Activated CD4-positive, CD25-positive, alpha-beta regulatory T cell treated with anti-CD3 and anti-CD28 coated beads, Interleukin-2, amount 50 U/mL, for 16 hours (primary cell): ENCODE measurements at places on chromosomes 4 and X.

GRCh38 chr4:32631831-32632230, 1911.7 kb downstream of the PCDH7 start:
- no peak for DNase-seq

DNA sequence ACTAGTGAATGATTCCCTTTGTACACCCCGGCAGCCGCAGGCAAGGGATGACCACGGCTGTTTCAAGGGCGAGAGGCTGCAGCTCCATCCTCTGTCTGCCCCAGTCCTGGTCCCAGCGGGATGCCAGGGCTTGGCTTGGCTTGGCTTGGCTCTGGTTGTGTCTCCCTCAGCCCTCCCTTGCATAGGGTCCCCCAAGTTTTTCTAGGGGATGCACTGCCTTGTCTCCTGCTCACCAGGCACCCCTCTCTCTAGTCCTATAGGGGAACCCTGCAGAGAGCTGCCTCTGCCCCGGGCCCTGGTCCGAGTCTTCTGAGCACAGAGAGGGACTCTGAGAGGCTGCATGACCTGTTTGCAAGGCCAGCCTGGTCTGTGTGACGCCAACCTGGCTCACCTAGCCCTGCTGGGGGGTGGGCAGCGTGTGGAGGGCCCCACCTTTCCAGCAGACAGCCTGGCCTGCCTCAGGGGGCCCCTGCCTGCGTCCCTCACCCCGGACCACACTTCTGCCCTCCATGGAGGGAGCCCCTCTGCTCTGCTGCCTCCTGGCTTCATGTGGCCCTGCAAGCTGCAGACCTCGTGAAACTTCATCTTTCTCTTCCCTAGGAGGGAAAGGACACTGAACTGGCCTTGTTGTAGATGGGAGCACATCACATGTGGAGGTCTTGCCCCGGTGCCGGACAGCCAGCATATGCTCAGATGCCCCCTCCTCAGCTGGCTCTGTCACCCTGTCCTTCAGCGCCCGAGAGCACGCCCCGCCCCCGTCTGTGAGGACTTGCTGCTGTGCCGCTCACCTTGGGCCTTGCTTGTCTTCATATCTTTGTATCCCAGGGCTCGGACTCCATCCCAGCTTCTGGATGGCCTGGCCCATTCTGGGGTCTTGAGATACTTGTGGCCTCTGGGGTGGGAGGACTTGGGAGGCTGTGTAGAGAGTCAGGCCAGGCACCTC, 16.4 kb downstream of the SORCS2 start:
- DNase-seq = no peak

DNA sequence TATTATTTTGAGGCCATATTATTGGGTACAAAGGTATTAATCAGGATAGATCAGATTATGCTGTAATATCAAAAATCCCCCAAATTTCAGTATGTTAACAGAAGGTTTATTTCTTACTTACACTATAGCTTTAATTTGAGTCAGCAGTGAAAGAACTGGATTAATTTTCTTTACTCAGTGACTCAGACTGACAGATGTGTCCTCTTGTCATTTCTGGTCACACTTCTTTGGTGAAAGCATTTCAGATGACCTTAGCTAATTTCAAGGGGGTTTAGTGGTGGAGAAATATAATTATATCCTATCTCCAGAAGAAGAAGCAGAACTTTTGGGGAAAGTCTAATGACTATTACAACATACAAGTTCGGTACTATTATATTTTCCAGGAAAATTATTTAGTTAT, 12.4 kb downstream of the DDIT4L start:
- no peak for DNase-seq

GRCh38 chr4:188275686-188276085, 136.4 kb downstream of the TRIML1 start:
- DNase-seq = no peak

GRCh38 chrX:16516232-16516876, 133.6 kb upstream of the S100G start:
- DNase-seq = no peak

- no peak for DNase-seq
These were observed 119.1 kb upstream of the CPEB2 start for GRCh38 chr4:14883166-14883565.

DNA sequence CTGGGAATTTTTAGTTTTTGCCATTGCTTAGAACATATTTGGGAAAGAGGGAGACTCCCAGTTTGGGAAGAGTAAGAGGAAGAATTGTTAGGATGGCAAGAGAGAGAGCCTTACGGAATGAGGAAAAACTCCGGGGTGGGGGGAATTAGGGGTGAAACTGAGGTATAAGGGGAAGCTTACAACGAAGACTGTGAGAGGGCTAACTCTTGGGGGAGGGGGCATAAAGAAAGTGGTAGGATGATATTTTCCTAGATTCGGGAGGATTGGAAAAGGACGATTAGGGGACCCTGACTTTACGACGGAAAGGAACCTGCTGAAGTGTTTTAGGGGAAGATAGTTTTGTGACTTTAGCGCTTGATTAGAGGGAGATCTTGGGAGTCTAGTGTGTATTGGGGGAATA, 86.2 kb upstream of the HPRT1 start:
- no peak for DNase-seq

GRCh38 chr4:128757712-128758111, 51.8 kb upstream of the JADE1 start:
- DNase-seq = no peak

- DNase-seq = no peak
These were observed 136.4 kb upstream of the FAM9C start for GRCh38 chrX:13180807-13181206.

DNA sequence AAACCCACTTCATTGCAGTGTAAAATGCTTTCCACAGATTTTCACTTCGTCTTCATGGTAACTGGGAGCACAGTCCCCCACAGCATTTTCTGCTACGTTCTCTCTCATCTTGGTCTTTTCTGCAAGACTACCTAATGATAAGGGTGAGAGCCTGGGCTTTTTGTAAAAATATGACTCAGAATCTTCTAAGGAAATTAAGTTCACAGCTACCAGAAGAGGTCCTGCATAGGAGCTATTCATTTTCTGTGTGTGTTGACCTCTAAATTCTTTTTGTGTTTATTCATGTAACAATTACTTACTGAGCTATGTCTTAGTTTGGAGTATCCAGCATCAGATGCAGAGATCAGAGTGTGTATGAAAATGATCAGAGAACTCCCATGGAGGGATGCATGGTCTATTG, 192.2 kb downstream of the CPEB2 start:
- no peak for DNase-seq

DNA sequence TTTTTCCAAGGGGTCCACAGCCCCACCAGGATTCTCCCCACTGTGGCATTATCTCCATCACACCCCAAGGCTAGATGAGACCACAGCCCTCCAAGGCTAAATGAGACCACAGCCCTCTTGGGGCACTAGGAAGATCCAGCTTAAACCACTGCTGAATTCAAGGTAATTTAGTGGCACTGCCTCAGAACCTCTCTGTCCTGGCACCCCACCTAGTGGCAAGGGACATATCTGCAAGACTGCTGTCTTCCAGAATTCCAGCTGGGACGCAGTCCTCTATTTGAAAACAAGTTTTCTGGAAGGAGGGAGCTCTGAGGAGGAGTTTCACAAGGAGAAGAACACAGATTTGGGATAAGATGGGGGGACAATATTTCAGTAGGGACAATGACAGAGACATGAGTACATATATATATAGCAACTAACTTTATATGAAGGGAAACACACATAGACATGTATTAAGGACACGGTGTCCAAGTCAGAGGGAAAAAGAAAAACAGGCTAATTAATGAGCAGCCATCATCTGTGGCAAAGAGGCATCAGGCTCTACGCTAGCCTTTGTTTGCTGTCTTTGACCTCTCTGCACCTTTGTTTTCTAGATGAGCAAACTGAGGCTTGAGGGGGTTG, 9.3 kb downstream of the CETN2 start:
- no peak for DNase-seq

DNA sequence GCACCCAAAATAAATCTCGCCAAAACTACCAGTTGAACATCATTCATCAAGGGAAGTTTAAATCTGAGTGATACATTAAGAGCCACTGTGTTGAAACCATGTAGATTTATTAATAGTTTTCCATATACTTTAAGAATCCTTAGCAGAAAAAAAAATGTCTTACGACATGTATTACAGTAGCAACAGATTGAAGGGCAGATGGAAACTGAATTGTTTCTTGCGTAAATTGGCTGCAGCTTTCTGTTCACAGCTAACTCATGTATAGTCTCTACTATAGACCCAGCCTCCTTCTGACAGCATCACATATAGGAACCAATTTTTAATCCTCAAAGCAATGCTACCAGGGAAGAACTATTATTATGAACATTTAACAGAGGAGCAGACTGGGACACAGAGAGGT, 195.2 kb upstream of the PUDP start:
- DNase-seq = no peak

GRCh38 chr4:173247321-173247720, 78.7 kb downstream of the GALNT7 start:
- no peak for DNase-seq

GRCh38 chr4:25863831-25864418, 1.1 kb upstream of the SEL1L3 start:
- no peak for DNase-seq

- no peak for DNase-seq
These were observed 5.8 kb upstream of the TMEM31 start for GRCh38 chrX:103704863-103705262.

DNA sequence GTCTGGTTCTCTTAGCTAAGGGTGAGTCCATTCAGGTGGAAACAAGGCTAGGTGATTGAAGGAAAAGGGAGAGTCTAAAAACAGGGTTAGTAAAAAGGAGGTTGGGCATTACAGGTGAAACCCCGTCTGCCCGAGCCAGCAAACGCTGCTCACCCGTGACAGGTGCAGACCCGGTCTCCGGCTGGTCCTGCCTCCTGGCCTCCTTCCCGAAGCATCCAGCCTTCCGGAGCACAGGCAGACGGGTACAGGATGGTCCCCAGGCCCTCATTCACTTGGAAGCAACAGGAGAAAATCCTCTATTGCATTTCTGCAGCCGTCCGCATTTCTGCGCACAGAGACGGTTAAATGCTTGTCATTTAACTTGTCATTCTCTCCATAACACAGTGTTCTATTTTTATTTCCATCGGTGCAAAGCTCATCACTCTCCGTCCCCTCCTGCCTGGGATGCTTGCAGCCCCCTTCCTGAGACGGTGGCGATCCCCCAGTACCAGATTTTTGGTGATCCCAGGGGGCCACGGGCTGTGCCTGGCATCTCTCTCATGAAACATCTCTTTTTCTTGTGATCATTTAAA, 90.8 kb upstream of the PPP2R3B start:
- DNase-seq = no peak

DNA sequence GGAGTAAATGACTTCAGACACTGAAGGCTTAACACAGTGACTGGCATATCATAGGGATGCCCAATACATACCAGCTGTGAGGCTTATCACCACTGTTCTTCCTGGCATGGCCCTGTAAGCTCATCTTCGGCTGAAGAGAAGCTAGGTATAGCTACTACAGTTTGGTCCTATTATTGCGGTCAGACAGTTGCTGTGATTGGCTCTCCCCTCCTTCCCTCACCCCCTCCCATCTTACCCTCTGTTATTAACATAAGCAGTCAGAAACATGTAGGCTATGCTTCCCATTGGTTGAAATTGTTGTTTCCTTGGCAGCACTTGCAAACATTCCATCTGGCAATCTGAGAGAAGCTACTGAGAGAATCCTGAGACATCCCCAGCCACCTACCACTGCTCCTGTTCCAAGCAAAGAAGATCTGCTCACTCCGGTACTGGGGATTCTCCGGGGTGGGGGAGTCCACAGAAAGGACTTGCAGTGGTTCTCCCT, at the start of gene AKAP14:
Gene AKAP14, plus strand, starts transcription at position 51 of the 484 bp plus-strand sequence. CDS start 7,331 bp downstream, outside the sequence.
- DNase-seq = no peak

GRCh38 chrX:154458954-154459778, 1.1 kb downstream of the PLXNA3 start:
- no peak for DNase-seq

DNA sequence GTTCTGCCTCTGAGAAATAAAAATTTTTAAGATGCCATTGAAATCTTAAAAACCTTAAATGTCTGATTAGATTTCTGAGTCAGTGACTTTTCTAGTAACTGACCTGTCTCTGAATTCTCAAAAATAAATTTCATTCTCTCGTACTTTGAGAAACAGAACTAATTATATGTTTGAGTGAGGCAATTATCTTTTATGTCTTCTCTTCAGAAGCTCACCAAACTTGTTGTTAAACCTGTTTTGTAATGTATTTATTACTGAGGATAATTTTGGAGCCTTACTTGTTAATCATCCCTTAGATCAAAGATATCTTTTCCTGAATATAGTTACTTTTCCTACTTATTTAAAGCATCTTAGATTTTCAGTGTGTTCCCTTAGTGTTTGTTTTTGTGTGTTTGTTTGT, 64.5 kb upstream of the MMAA start:
- DNase-seq = no peak

- no peak for DNase-seq
These were observed 272.5 kb upstream of the TRAM1L1 start for GRCh38 chr4:117357866-117358265.

- DNase-seq = no peak
These were observed 61.7 kb downstream of the GPR82 start for GRCh38 chrX:41785685-41786084.

DNA sequence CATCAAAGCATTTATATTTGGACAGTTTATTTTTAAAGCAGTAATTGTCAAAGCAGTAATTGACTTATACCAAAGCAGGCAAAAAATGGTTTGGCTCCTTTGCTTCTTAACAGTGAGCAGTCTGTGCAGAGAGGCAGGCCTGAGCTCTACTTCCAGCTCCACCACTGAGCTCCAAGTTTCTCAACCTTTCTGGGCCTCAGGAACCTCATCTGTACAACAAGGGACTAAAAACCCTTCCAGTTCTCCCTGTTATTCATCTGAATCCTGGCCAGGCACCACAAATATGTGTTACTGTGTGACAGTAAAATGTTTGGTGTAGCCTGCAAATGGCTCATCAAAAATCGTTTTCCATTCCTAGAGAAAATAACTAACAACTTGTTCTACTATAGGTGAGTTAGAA, 88.7 kb upstream of the TTC29 start:
- DNase-seq = no peak

DNA sequence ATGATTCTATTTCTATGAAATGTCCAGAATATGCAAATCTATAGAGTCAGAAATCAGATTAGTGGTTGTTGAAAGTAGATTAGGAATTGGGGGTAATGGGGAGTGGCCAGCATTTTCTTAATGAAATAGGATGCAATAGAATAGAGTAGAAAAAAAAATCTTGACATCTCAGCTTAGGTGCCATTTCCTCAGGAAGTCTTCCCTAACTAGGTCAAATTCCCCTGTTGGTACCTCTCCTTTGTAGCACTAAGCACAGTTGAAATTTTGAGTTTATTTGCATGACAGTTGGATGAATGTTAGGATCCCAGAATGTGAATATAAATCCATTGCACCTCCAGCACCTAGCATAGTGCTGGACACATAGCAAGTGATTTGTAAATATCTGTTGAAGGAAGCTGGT, 30.0 kb upstream of the PDK3 start:
- DNase-seq = no peak

- DNase-seq = no peak
These were observed 78.9 kb downstream of the MBNL3 start for GRCh38 chrX:132409780-132410556.

DNA sequence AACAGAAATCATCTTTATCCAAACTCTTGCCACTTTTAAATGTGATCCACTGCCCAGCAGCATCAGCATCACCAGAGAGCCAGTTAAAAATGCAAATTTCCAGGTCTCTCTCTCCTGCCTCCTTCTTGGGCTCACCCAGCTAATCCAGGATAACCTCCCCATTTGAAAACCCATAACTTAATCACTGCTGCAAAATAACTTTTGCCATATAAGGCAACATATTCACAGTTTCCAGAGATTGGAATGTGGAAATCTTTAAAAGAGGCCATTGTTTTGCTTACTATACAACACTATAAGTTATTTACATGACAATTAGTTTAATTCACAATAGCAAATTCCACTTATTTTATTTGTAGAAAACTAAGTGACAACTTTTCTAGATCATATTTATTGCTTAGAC, 4.8 kb upstream of the EXOSC9 start:
- DNase-seq = no peak

GRCh38 chrX:53437206-53437605, 3.0 kb upstream of the HSD17B10 start:
- no peak for DNase-seq
